ENCODE measurements at places on chromosomes 5 and 9.
A peak's percentile ranks its signal among the peaks of the same experiment; 100 is the strongest.

GRCh38 chr9:107208121-107208520, 75.0 kb upstream of the RAD23B start:
- no peak for DNase-seq

GRCh38 chr9:75440914-75441313, 352.6 kb downstream of the OSTF1 start:
- no peak for DNase-seq

DNA sequence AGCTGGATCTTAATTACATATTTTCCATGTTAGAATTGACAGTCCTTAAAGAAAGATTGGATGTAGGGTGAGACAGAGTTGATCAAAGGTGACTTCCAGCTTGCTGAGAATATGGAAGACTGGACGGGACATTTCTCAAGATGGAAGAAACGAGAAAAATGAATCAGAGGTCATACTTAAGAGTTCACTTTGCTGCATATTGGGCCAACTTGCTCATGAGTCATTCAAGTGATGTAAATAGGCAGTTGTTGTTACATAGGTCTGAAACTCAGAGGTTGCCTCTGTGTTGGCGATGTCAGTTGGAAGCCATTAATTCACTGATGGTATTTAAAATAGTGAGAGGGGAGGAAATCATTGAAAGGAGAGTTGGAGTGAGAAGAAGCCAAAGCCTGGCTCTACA, 132.8 kb downstream of the CD180 start:
- DNase-seq, result no peak

- no peak for DNase-seq
Observed at GRCh38 chr5:143733665-143734455, 78.1 kb upstream of the HMHB1 start.

- DNase-seq, result no peak
Observed at GRCh38 chr9:135117281-135117680, 29.8 kb downstream of the OLFM1 start.

- DNase-seq, result no peak
Observed at GRCh38 chr5:53362521-53362941, 117.9 kb upstream of the FST start.

DNA sequence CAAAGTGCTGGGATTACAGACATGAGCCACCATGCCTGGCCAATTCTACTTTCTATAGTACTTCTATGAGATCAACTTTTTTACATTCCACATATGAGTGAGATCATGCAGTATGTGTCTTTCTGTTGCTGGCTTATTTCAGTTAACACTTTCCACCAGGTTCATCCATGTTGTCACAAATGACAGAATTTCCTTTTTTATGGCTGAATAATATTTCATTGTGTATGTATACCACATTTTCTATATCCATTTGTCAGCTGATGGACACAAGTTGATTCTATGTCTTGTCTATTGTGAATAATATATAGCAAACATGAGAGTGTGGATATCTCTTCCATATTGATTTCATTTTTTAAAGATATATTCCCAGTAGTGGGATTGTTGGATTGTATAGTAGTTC, 17.2 kb downstream of the NLN start:
- DNase-seq, result no peak

GRCh38 chr5:77310494-77311213, 100.2 kb downstream of the PDE8B start:
- DNase-seq, result no peak

DNA sequence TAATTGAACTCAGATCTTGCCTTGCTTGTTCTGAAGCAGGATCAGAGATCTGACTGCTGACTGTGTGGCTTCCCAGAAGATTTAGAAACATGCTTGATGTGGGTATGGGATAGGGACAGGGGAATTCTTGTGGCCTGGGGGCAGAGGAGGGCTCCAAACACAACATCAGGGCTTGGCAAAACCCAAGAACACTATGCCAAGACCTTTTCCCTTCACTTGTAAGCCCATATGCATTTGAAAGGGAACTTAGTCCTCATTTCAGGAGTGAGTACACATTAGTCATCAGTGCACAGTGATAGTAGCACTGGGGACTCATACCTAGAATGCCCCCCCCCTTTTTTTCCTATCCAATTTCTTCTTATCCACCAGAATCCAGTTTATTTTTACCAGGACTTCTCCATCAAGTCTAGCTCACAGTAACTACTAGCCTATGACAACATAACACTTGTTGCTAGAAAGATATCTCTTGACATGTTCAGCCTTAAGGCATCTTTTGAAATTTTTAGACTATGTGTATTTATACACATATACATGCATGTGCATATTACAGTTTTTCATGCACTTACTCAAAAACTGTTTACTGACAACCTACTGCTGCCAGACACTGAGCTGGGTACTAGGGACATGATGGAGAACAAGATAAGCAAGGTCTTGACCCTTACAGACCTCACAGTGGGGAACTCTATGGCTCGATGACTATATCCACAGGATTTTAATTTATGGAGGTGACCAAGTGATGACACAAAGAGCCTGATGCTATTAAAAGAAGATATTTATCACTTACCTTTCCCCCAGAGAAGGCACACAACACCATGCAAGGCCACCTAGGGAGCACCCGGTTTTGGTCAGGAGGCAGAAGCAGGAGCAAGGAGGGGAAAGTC, 158.3 kb upstream of the MAP3K1 start:
- DNase-seq, result no peak

- DNase-seq, result no peak
Observed at GRCh38 chr9:70058569-70059116, 15.0 kb downstream of the MAMDC2 start.

- no peak for DNase-seq
Observed at GRCh38 chr9:126112135-126112720, 214.4 kb upstream of the MVB12B start.

- DNase-seq, result no peak
Observed at GRCh38 chr9:128054087-128054486, 13.0 kb downstream of the NAIF1 start.

- no peak for DNase-seq
Observed at GRCh38 chr9:8686516-8686915, 886.9 kb upstream of the DMAC1 start.

- DNase-seq, result no peak
Observed at GRCh38 chr9:136010176-136010575, 49.0 kb upstream of the UBAC1 start.

DNA sequence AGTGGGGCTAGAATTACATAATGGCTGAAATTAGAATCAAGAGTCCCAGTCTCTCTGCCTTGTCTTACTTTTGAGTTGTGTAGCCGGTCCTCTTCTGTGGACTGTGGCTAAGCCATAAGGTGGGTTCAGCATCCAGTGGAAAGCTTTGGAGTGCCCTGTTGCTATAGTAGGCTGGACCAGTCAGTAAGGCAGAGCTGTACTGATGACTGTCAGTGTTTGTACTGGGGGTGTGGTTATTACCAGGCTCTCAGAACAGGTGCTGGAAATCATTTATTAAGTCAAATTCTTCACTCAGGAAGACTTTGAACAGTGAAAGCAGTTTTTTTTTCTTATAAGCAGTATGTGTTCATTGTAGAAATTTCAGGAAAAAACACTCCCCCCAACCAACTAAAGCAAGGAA, 129.4 kb downstream of the ZSWIM6 start:
- DNase-seq, result no peak

GRCh38 chr5:39257554-39257953, 38.2 kb upstream of the FYB1 start:
- DNase-seq, result no peak

DNA sequence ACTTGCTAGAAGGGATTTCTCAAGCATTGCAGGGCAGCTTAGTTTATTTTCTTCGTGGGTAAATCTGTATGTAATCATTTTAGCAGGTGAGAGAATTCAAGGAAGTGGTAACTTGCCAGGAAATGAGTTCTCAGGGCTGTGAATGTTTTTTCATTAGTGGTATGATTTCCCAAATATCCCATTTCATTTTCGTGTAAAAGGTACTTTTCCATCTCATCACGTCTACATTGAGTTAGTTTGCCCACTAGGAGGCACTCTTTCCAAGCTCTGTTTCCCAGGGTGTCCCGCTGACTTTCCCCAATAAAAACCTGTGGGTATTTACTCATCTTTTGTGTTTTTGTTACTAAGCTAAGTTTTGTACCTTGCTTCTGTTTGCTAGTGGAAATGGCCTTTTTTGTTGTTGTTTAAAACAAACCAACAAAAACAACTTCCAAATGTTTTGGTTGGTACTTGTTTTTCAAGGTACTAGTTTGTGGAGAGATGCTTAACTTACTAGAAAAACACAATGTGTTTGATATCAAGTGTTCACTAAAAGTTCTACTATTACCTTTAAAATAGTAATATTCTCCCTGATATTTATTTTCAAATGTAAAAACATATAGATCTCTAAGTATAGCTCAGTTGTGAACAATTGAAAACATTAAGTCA, 373.6 kb downstream of the ADGRV1 start:
- DNase-seq, result peak; percentile 40

DNA sequence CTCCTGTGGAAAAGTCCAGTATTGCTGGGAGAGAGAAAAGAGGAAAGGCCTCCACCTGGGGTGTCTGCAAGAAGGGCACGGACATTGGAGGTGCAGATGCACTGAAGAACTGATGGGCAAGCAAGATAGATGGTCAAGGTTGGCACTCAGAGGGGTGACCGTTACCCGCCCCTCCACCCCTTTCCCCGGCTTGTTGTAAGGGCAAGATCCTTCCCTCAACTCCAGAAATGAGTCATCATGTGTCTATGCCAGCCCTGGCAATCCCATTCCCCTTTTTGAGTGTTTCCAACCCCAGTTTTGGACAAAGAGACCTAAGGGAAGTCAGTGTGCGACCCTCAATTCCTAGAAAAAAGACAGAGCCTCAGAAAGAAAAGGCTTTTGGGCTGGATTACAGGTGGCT, 34.9 kb upstream of the ATP6V1G1 start:
- DNase-seq, result no peak

DNA sequence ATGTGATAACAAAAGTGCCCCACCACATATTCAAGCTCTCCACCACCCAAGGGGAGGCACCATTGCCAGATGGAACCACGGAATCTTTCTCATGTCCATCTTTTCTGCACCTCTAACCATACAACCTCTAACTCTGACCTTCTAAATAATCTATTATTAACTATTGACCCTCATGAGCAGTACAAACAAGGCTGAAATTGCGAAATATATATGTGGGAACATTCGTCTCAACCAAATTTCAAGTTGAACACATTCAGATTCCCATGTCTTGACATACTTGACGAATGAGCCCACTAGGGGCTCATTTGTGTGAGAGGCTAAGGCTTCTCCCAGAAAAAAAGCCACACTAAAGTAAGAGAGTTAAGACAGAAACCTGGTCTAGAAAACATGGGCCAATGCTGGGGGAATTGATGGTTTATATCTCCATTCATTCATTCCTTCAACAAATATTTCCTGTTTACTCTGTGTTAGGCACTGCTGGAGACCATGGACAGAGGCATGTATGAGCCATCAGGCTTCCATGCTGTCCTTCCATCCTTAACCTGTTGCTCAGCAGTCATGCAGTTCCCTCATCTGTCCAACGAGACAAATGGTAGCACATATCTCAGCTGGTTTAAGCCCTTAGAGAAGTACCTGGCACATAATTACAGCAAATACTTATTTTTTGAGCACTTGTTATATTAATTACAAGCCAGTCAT, 130.4 kb downstream of the ESM1 start:
- DNase-seq, result no peak

DNA sequence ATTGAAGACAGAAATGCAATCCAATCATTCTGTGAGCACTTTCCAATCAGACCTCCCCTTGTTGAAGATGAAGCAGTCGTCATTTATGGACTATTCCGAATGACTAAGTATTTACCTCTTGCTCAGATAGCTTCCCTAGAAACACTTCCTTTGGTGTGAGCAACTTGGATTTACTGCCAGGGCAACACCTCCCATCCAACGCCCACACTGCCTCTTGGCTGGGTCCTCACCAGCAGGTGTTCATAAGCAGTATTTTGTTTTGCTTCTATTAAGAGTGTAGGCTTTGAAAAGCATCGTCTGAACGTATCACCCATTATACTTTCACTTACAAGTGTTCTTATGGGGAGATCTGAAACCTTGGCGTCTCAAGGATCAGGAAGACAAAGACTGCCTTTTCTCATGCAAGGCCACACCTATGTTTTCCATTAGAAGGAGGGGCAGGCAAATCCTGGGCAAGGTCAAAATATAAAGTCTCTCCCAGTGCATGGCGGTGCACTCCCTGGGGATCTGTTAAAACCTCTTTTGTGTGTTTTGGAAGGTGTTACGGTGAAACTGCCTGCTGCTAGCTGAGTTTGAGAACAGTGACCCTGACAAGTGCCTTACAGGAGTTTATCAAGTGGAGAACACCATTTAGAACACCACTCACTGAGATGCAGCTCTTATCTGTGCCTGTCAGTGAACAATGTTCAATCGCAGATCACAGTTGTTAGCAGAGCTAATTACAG, 10.6 kb upstream of the MARCHF3 start:
- no peak for DNase-seq

DNA sequence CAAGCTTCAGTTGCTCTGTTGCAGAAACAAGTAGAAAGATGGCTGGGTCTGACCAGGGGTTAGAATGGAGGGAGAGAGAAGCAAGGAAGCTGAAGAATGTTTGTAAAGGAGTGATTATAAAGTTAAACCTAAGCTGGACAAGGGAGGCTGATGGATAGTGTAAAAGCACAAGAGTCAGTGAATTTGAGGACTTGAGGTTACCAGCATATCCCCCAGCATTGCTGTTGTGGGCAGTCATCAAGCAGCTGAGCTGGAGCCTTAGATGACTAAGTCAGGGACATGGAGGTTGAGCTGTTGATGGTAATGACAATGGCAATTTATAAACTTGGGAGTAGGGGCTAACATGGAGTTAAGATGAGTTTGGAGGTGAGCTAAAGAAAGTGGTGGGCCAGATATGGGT, 131.5 kb downstream of the ERCC6L2 start:
- DNase-seq, result no peak

GRCh38 chr5:139852696-139853095, 57.1 kb downstream of the PSD2 start:
- DNase-seq, result no peak

- no peak for DNase-seq
Observed at GRCh38 chr5:54645882-54646355, 128.4 kb downstream of the SNX18 start.

DNA sequence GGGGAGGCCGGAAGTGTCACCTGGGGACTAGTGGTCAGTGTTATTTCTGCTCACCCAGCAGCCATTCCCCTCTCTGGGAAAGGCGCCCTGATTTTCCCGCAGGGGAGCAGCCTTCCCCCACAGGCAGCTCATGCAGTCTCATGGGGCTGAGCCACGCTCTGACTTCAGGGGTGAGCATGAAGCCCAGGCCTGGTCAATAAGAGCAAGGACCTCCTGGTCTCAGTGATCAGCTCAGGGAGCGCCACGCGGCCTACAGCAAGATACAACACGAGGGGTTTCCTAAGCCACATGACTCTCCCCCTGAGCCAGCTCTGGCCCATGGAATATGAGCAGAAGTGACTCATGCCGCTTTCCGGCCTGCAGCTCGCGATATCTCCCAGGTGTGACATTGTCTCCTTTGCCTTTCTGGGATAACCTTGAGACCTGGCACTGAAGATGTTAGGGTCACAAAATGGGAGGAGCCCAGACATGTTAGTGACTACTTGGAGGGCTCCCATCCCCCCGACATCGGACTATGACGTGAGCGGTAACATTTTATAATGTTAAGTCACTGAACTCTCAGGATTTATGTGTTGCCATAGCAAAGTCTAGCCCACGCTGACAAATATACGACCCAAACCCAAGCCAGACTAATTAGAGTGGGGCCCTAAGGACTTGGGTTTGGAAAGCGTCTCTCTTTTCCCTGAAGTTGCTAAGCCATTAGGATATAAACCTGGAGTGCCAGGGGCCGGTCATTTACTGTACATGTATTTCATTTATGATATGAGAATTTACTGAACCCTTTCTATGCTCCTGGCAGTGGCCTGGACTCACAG, 46.5 kb upstream of the GFPT2 start:
- no peak for DNase-seq

- DNase-seq, result no peak
Observed at GRCh38 chr9:131671133-131671520, 68.7 kb downstream of the RAPGEF1 start.

Measured in AML-193 (cell line).